ENCODE measurements at places on chromosomes 4 and X.

DNA sequence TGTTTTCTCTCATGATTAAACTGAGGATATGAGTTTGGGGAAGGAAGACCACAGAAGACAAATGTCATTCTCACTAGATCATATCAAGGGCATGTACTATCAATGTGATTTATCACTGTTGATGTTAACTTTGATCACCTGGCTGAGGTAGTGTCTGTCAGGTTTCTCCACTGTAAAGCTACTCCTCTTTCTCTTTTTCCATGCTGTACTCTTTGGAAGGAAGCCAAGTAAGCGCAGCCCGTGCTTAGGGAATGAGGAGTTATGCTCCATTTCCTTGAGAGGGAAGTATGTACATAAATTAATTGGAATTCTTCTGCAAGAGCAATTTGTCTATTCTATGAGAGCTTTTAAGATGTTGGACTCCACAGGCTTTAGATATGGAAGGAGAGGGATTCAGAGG is 4.0 kb upstream of the KANTR start:
- DNase-seq: no peak

GRCh38 chr4:67714248-67714583 is 13.3 kb upstream of the UBA6 start:
- no peak for DNase-seq

- no peak for DNase-seq
Measured at GRCh38 chr4:93746031-93746430, 82.5 kb upstream of the ATOH1 start.

DNA sequence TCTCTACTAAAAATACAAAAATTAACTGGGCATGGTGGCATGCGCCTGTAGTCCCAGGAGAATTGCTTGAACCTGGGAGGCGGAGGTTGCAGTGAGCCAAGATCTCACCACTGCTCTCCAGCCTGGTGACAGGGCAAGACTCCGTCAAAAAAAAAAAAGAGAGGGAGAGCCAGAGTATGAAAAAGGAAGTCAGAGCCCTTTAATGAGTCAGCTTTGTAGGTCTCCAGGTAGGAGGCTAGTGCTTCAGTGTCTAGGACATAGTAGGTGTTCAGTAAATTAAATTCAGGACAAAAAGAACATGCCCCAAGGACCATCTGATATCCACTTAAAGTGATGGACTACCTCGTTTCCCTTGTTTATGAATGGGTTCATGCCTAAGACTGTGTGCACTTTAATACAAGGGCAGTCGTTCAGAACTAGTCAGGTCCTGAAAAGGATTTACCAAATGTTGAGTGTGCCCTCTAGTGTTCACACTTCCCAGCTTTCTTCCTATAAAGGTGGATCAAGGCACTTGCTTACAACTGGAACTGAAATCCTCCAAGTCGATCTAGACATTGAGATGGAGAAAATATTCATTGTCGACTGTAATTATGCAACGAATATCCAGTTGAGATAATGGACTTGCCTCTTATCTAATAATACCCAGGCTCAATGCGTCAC is 29.0 kb downstream of the F9 start:
- no peak for DNase-seq

DNA sequence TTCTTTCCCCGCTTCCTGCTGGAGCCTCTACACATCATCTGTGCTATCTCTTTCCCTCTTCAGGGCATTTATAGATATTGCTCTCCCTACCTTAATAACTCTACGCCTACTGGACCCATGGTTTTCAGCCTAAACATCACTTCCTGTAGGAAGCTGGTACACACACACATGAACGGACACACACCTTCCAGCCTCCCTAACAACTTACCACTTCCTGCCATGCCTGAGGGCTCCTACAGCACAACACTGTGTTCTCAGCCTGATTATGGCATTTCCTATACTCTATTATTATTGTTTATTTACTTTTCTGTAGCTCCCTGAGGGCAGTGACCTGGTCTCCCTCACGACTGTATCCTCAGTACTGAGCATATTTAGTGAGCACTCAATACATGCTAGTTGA is 163.6 kb upstream of the MAP3K15 start:
- no peak for DNase-seq

- DNase-seq: no peak
Measured at GRCh38 chrX:78748846-78749245, 1.3 kb downstream of the LPAR4 start.

- no peak for DNase-seq
Measured at GRCh38 chr4:44256414-44256813, 192.2 kb downstream of the KCTD8 start.

GRCh38 chr4:70666369-70666768 is at the start of gene JCHAIN:
Gene JCHAIN, minus strand, starts transcription at chr4:70666508. Its CDS starts 18 bp downstream, at chr4:70666490.
- no peak for DNase-seq

DNA sequence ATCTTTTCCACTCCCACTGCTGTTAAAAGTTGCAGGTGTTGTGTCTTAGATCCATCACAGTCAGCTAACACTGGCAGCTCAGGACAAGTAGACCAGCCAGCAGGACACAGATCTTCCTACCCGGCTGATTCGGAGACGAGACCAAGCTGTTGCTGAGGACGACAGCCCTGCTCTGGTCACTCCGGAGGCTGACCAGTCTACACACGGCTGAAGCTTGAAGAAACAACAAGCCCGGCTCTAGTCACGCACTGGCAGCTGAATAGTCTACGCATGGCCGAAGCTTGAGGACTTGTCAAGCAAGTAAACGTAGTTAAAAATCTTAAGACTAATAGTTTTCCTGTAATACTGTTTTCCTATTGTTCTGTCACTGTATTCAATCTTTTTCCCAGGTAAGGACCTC is 1.8 kb downstream of the ACOX3 start:
- no peak for DNase-seq

GRCh38 chr4:113872426-113873260 is 106.8 kb downstream of the ARSJ start:
- no peak for DNase-seq

DNA sequence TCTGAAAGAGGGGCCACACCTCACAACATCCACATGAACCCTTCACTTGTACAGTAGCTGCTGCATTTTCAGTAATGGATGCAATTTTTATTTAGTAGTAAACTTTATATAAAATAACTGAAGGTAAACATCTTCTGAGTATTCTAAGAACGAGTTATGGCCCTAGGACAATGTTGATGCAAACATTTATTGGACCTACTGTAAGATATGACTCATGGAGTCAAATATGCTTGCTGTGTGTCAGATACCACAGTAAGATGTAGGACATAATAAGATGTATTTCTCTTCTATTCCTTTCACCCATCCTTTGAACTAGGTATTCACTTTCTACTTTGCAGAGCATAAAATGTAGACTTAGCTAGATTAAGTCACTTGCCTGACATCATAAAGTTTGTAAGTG is 87.6 kb downstream of the TEX13C start:
- no peak for DNase-seq

DNA sequence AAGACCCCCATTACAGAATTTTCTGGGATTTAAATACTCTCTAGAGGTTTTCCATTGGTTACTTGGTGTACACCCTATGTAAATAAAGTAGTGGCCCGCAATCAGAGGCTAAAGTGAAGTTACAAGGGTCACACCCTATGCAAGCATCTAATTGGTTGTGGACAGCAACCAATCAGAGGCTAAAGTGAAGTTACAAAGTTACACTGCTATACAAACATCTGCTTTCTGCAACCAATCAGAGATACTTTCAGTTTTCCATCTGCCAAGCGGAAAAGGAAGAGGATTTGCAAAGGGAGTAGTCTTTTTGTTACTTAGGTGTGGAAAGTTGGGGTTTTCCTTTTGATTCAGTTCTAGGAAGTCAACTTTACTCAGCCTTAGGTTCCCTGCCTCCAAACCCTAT is 2.0 kb upstream of the ATRX start:
- DNase-seq: no peak

GRCh38 chr4:47831026-47831679 is 6.7 kb downstream of the CORIN start:
- no peak for DNase-seq

GRCh38 chr4:183757060-183757459 is 98.0 kb downstream of the TRAPPC11 start:
- DNase-seq: no peak

DNA sequence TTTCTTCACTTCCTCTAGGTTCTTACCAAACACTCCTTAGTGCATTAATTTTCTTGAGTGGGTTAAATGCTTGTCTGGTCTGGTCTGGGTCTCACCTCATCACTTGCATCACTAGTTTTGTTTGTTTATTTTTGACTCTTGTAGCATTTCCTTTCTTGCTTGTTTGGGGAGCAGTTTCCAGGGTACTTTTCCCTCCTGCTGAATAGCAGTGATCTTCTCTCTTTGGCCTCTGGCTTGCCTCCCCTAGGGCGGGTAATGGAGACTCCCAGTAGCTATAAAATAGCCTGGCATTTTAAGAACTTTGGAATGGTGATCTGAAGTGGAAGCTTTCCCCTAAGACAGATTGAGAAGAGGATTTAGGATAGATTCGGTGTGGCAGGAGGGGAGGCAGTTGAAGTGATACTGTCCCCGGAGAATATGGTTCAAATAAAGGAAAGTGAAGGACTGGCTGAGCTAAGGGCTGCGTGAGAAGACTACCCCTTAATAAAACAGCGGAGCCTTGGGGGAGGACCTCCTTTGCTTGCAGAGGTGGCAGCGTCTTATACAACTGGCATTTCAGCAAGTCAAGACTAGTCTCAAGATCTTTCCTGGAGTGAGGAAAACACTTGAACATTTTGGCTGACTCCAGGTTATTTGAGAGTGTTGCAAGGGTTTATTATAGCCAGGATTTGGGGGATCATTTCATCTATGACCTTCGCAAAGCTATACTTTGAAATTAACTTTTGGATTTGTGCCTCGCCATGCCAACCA is 190.6 kb downstream of the FRAS1 start:
- DNase-seq: no peak

- no peak for DNase-seq
Measured at GRCh38 chr4:15470128-15470475, 420 bp downstream of the CC2D2A start.

- no peak for DNase-seq
Measured at GRCh38 chr4:169092889-169093522, 83.0 kb upstream of the CBR4 start.

- DNase-seq: no peak
Measured at GRCh38 chr4:60173718-60174117, 1026.4 kb upstream of the ADGRL3 start.

GRCh38 chr4:186265683-186266652 is at the start of gene F11:
Gene F11, plus strand, starts transcription at chr4:186266189. Its CDS starts 948 bp downstream, at chr4:186267137.
- no peak for DNase-seq

DNA sequence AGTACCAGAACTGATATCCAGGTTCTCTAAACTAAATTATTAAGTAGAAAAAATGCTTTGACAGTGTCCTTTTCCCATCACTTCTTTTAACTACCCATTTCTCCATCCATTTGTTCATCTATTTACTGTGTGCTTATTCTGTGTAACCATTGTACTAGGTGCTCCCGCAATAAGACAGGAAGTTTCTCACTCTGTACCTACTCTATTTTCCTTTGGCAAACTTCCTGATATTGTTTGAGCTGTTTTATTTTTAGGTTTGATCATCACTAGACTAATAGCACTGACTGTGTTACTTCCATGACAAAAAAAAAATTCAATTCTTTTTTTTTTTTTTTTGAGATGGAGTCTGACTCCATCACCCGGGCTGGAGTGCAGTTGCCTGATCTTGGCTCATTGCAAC is 102.5 kb upstream of the CASK start:
- no peak for DNase-seq

DNA sequence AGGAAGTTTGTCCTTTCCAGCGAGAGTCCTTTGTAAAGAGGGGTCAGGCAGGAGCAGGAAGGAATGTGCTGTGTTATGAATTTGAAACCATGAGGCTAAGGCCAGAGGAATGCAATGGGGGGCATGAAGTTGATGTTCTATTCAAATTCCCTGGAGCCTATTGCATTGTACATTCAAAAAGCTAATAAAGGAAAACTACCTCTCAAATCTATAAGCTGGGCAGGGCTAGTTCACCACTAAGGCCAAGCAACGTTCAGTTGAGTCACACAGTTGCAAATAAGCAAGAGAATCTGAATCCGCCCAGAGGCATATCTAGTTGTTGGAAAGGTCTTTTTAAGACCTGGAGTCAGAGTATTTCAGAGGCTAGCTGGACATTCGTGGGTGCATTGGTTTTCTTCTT is 148.3 kb downstream of the DCTD start:
- no peak for DNase-seq

GRCh38 chr4:122548452-122548851 is 72.4 kb downstream of the IL21 start:
- no peak for DNase-seq

DNA sequence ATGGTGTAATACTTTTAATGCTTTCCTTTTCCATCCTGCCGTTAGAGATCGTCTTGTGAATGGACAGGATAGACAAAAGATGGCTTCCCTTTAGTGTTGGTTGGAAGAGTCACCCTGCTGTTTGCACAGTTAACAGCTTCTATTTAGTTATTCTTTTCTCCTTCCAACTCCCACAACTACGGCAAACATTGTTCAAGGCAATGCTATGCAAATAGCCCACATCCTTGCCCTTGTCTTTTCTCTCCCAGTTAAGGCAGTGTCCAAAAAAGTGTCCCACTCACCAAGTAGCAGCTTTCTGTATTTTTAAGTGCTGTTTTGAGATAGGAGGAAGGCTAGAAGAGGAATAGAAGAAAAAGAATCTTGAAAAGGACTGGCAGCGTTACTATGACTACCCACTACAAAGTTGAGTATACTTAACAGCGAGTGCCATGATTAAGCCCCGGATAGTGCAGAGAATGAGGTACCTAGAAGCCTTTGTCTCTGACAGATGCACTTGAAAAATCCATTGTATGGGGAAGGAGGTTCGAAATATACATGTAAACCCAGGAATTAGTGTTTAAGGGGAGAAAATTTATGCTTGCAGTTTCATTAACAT is 12.1 kb upstream of the RUFY3 start:
- no peak for DNase-seq

- no peak for DNase-seq
Measured at GRCh38 chr4:42371305-42372252, 25.7 kb upstream of the SHISA3 start.

DNA sequence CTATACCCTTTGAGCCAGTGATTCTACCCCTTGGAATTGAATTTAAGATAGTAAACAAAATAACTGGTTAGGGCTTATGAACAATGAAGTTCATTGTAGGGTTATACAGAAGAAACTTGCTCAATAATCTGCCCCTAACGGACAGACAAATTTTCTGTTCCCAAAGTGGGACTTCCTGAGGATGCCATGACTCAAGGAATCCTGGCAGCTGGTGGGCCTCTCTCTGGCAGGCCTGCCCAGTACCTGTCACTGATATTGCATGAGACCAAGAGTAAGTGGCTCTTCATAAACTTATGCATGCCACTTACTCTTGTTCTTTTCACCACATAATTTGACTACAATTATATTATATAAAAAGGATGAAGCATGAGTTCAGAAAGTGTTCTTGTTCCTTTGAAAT is 41.5 kb downstream of the GPRIN3 start:
- DNase-seq: no peak

- no peak for DNase-seq
Measured at GRCh38 chrX:155144926-155145325, 71.3 kb upstream of the VBP1 start.

GRCh38 chr4:44817930-44818329 is 91.6 kb upstream of the GNPDA2 start:
- DNase-seq: no peak

- no peak for DNase-seq
Measured at GRCh38 chr4:7886007-7886973, 53.4 kb downstream of the AFAP1 start.

GRCh38 chr4:43244688-43245382 is 352.3 kb downstream of the GRXCR1 start:
- DNase-seq: no peak

Data from C1 segment of cervical spinal cord (tissue), 14 donors.